Body of pancreas (tissue), 4 donors: ENCODE measurements at places on chromosomes 1 and 21. TPM values are rescaled to one million over a fixed set of nuclear protein-coding genes. Genes with fewer than 3 reads are reported as not detected.

The ALX3 gene
- total RNA-seq = not detected

The LCE1D gene
- total RNA-seq = not detected

The MFN2 gene
- 20.1 TPM for total RNA-seq

The CLCA1 gene
- total RNA-seq = not detected

- DNase-seq = no peak
These were observed 481.2 kb downstream of the MATN1 start for GRCh38 chr1:30242168-30242567.

GRCh38 chr1:206685769-206686477 lies 1.2 kb downstream of the MAPKAPK2 start:
- peak; percentile 80 for DNase-seq

- DNase-seq = no peak
These were observed 743 bp downstream of the TOMM20 start for GRCh38 chr1:235127732-235128455.

DNA sequence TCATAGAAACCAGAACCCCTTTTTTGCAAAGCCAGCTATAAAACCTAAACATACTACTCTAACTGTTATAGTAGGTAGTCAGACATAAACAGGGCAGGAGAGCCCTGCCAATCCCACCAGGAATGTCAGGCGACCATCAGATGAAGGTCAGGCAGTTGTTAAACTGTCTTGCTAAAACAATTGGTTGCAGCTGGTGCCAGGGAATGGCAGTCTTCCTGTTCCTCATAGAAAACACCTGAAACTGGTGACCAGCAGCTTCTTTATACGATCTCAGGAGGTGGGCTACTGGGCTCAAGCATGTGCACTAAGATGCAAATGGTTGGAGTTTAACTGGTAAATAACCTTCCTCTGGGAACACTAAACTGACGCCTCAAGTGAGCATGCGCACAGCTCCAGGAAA lies 224.1 kb downstream of the COL11A1 start:
- DNase-seq = no peak

DNA sequence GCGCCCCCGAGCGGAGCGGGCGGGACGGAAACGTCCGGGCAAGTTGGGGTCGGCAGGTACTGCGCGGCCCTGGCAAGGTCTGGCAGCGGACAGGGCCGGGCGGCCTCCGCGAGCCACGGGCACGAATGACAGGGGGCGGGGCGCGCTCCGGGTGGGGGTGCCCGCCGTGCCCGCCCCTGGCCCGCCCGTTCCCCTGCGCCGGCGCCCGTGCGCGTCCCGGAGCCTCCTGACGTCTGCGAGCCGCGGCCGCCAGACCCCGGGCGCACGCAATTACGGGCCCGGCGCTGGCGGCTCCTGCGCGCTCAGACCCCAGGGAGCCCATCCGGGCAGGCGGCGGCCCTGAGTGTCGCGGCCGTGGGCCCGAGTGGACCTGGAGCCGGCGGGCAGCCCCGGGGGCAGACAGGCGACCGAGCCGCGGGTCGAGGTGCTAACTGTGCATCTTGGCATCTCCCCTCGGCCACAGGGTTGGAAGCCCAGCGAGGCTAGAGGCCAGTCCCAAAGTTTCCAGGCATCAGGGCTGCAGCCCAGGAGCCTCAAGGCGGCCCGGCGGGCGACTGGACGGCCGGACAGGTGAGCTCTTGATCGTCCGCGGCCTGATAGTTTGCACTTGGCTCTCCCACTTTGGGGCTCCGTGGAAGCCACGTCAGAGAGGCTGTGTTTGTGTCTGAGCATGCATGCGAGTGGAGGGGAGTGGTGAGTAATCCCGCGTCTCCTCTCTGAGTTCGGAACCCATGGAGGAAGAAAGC lies 918 bp downstream of the MIB2 start:
- peak; percentile 56 for DNase-seq

GRCh38 chr1:107357376-107357775 lies 216.5 kb downstream of the NTNG1 start:
- DNase-seq = no peak

DNA sequence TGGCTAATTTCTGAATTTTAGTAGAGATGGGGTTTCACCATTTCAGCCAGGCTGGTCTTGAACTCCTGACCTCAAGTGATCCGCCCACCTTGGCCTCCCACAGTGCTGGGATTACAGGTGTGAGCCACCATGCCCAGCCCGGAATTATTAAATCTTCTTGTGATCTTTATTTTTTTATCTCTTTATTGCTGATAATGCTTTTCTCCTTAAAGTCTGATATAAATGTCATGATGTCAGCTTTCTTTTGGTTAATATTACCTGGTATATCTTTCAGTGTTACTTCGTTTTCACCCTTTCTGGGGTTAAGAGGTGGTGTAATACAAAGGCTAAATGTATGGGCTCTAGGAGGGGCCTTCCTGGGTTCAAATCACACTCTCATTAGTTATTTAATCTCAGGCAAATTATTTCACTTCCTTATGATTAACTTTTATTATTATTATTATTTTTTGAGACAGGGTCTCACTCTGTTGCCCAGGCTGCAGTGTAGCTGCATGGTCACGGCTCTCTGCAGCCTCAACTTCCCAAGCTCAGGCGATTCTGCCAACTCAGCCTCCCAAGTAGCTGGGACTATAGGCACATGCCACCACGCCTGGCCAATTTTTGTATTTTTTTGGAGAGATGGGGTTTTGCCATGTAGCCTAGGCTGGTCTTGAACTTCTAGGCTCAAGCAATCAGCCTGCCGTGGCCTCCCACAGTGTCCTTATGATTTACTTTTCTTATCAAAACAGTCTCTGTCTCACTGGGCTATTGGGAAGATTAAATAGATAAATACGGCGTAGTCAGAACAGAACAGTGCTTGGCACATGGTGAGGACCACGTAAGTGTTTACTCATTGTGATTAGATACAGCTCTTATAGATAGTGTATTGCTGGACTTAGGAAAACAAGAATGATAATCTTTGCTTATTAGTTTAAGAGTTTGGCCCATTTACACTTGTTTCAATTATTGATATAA lies 216.5 kb downstream of the URB2 start:
- DNase-seq = no peak

DNA sequence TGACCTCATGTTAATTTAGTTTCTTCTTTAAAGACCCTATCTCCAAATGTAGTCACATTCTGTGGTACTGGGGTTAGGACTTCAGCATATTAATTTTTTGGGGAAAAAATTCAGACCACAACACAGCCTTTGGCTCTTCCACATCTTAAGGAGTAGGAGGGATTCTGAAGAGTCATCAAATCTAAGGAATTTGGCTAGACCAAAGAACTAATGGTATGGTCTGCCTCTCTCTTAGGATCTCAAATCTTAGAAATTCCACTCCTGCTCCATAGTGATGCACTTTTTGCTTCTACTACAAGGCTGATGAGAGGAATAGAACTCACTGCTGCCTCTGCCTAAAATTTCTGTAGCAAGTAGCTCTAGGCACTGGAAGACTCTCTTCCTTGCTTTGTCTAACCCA lies 80.5 kb downstream of the NGF start:
- DNase-seq = no peak
